ENCODE measurements at places on chromosomes 7 and 10. TPM values are rescaled to one million over a fixed set of nuclear protein-coding genes. Genes with fewer than 3 reads are reported as not detected.

DNA sequence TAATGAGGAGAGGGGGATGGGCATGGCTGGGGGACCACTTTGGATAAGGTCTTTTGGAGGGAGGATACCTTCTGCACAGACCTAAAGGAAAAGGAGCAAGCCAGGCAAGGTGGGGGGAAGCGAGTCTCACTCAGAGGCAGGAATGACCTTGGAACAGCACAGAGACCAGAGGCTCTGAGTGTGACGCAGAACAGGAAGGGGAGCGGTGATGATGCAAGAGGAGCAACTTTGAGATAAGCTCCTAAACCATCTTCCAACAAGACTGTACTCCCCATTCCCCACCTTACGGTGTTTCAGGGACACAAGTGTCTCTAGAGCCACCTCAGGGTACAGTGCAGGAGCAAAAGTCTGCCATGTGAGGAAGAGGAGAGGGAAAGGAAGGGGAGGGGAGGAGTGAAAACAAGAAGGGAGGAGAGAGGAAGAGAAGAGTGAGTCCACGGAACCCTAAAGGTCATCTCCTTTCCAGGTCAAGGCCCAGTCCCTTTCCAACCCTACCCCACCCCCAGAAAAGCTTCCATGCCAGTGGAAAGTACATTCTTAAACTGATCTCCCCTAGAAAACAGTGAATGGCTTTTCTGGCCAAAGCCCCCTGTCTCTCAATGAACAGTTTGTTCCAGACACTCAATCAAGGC is 54.1 kb downstream of the JAZF1 start:
- no peak for DNase-seq
- H3K27me3 ChIP-seq: no peaks in the 10 kb centered on the region
- peaks cover 27% of the 10 kb centered on the region for H3K4me1 ChIP-seq
- H3K36me3 ChIP-seq: no peaks in the 10 kb centered on the region
- H3K27ac ChIP-seq: no peak overlapping the region

- H3K4me1 ChIP-seq: no peaks in the 10 kb centered on the region
- H3K4me3 ChIP-seq: no peak overlapping the region
- H3K27ac ChIP-seq: no peak overlapping the region
Observed at GRCh38 chr7:129664029-129665012, 52.8 kb downstream of the NRF1 start.

DNA sequence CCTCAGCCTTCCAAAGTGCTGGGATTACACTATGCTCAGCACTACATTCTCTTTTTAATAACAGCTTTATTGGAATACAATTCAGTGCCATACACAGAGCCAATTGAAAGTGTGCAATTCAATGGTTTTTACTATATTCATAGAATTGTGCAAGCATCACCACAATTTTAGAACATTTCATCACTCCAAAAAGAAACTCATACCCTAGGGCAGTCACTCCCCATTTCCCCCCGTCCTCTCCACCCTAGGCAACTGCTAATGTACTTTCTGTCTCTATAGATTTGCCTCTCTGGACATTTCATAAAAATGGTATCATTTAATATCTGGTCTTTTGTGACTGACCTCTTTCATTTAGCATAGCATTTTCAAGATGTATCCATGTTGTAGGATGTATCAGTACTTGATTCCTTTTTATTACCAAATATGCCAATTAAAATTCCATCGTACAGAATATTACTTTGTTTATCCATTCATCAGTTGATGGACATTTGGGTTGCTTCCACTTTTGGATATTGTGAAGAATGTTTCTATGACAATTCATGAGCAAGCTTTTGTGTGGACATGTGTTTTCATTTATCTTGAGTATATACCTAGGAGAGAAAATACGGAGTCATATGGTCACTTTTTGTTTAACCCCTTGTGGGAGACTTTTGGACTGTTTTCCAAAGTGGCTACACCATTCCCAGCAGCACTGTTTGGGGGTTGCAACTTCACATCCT is 6.3 kb upstream of the XPNPEP1 start:
- H3K27me3 ChIP-seq: no peaks in the 10 kb centered on the region
- DNase-seq: no peak
- no peak overlapping the region for H3K4me3 ChIP-seq
- no peak overlapping the region for H3K27ac ChIP-seq

- no peaks in the 10 kb centered on the region for H3K4me1 ChIP-seq
- DNase-seq: no peak
- no peak overlapping the region for H3K27ac ChIP-seq
- H3K27me3 ChIP-seq: no peaks in the 10 kb centered on the region
- no peaks in the 10 kb centered on the region for H3K36me3 ChIP-seq
- H3K4me3 ChIP-seq: peak overlapping the region; percentile 33
Observed at GRCh38 chr10:5840314-5841307, 27.4 kb upstream of the GDI2 start.

GRCh38 chr7:154451480-154452457 is 399.6 kb downstream of the DPP6 start:
- H3K27me3 ChIP-seq: no peaks in the 10 kb centered on the region
- no peak for DNase-seq
- no peak overlapping the region for H3K4me3 ChIP-seq
- H3K4me1 ChIP-seq: no peaks in the 10 kb centered on the region
- H3K36me3 ChIP-seq: no peaks in the 10 kb centered on the region

DNA sequence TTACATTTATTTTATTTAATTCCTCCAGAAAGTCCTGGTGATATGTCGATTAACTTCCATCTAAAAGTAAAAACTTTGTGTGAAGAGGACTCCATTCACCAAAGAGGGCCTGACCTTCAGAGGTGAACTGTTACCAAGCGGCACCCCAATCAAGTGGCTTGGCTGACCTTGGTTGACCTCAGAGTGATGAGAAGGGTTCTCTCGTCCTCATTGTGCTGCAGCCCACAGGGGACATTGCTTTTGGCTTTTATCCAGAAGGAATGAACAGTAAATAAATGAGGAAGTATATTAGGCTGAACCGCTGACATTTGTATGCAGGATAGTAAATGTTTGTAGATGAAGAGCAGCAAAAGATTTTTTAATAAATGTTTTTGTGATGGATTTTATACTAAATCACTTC is 172.4 kb upstream of the MKI67 start:
- DNase-seq: no peak
- no peak overlapping the region for H3K4me3 ChIP-seq
- H3K4me1 ChIP-seq: peaks cover 7% of the 10 kb centered on the region
- no peak overlapping the region for H3K27ac ChIP-seq
- H3K27me3 ChIP-seq: no peaks in the 10 kb centered on the region
- no peaks in the 10 kb centered on the region for H3K36me3 ChIP-seq

- no peak overlapping the region for H3K27ac ChIP-seq
- no peaks in the 10 kb centered on the region for H3K4me1 ChIP-seq
- no peak for DNase-seq
- H3K4me3 ChIP-seq: no peak overlapping the region
Observed at GRCh38 chr7:86966916-86967315, 92.5 kb downstream of the ELAPOR2 start.

DNA sequence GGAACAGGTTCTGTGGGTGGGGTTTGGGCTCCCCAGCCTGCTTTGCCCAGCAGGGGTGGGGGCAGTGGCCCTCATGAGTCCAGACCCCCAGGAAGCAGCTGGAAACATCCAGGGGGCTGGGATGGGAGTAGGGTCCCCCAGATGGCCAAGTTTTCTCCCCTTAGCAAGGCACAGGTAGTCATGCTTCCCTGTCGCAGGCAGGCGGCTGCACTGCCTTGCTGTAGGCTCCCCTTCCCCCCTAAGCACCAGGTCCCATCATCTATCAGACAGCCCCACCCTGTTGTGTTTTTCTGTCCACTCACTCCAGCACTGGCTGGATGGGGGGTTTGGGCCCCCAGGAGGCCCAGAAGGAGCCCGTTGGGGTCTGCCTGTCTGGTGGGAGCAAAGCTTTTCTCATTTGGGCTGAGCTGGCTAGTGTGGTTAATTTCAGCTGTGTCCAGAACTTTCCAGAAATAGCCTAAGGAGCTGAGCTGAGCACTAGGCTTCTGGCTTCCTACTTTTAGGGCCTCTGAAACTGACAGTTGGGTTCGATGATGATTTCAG is 7.9 kb downstream of the BRI3 start:
- no peaks in the 10 kb centered on the region for H3K27me3 ChIP-seq
- peaks cover 50% of the 10 kb centered on the region for H3K4me1 ChIP-seq
- no peak for DNase-seq
- H3K27ac ChIP-seq: no peak overlapping the region
- H3K36me3 ChIP-seq: peaks cover 31% of the 10 kb centered on the region

- H3K36me3 ChIP-seq: no peaks in the 10 kb centered on the region
- no peaks in the 10 kb centered on the region for H3K27me3 ChIP-seq
- no peak overlapping the region for H3K27ac ChIP-seq
- H3K4me1 ChIP-seq: peaks cover 4% of the 10 kb centered on the region
- H3K4me3 ChIP-seq: no peak overlapping the region
Observed at GRCh38 chr10:62264702-62265436, 3.8 kb downstream of the RTKN2 start.

DNA sequence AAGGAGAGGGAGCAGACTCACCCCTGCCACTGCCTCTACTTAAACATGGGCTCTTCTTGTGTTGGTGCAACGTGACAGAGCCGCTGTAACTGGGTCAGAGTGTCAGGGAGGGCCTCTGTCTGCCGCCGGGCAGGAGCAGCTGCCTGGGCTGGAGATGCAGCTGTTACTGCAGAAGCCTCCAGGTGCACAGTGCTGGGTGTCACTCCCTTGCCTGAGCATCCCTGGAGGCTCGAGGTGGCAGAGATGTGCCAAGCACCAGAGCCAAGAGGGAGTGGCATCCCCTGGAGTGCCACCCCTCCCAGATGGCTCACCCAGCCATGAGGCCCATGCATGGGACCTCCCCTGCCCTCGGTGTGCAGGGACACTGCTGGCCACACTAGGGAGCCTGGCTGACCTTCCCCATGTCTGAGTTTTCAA is 145.7 kb downstream of the PRPF18 start:
- H3K36me3 ChIP-seq: peaks cover 12% of the 10 kb centered on the region
- no peak overlapping the region for H3K27ac ChIP-seq
- no peak overlapping the region for H3K4me3 ChIP-seq
- H3K4me1 ChIP-seq: no peaks in the 10 kb centered on the region

DNA sequence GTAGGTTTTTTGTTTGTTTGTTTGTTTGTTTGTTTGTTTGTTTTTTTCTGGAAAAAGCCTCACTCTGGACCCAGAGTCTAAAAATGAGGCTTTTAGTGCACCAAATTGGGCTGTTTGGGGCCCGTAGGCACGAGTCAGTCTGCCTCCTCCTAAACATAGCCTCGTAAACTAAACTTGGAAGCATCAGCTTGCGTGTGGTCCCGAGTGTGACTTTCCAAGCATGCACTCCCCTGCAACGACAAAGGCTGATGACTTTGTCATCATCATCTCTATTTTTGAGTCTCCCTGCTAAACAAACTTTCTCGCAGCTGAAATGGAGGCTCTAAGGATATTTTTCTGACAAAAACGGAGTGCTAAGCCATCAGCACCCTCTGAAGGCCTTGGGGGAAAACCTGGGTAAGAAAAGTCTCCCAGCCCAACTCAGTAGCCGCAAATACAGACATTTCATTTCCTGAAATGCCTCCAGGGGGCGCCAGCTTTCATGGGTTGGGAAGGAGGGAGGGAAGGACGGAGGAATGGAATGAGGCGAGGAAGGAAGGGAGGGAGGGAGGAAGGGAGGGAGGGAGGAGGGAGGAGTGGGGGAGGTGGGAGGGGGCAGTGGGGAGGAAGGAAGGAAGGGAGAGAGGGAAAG is 245.9 kb downstream of the KCNMA1 start:
- H3K27ac ChIP-seq: peak overlapping the region; percentile 95
- H3K4me1 ChIP-seq: peaks cover 83% of the 10 kb centered on the region

DNA sequence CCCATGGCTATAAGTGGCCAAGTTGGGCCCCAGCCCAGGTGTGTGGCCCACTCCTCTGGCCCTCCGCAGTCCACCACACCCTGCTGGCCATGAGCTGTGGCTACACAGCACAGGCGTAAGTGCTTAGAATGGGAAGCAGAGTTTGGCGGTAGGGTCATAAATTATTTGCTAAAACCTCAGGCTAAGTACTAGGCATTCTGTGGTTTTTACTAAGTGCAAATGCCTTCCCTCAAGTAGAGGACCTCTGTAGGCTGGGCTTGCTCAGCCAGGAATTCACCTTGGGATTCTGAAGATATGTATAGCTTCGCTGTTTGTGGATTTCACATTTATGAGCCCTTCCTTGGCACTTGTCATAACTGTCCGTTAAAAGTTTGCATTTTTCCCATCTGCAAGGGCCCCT is 44.8 kb upstream of the LOXL4 start:
- H3K27ac ChIP-seq: no peak overlapping the region
- H3K4me3 ChIP-seq: no peak overlapping the region
- H3K27me3 ChIP-seq: no peaks in the 10 kb centered on the region
- DNase-seq: no peak

DNA sequence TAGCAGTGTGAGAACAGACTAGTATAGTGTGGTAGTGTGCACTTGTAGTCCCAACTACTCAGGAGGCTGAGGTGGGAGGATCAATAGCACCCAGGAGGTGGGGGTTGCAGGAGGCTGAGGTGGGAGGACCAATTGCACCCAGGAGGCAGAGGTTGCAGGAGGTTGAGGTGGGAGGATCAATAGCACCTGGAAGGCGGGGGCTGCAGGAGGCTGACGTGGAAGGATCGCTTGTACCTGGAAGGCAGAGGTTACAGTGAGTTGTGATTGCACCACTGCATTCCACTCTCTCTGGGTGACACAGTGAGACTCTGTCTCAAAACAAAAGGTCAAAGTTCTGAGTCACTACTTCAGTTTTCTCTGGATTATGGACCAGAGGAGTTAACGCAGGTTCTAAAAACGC is 22.6 kb upstream of the DIP2C start:
- no peak overlapping the region for H3K27ac ChIP-seq
- no peaks in the 10 kb centered on the region for H3K36me3 ChIP-seq
- no peaks in the 10 kb centered on the region for H3K4me1 ChIP-seq
- H3K27me3 ChIP-seq: no peaks in the 10 kb centered on the region
- H3K4me3 ChIP-seq: no peak overlapping the region
- no peak for DNase-seq

FAM221A gene
- 2.6 TPM for total RNA-seq

HMX2 gene
- not detected for total RNA-seq

SPOCK2 gene
- 13.8 TPM for total RNA-seq

ARPC1A gene
- total RNA-seq: 76.3 TPM

FAM131B gene
- total RNA-seq: 3.3 TPM

ADAM22 gene
- total RNA-seq: 5.4 TPM

PON1 gene
- total RNA-seq: not detected

TMEM254 gene
- 10.7 TPM for total RNA-seq

All from thoracic aorta (tissue), 2 donors.